Tongue (tissue), 3 donors: ENCODE measurements at places on chromosomes 3 and 15. TPM values are rescaled to one million over a fixed set of nuclear protein-coding genes. Genes with fewer than 3 reads are reported as not detected.
A peak's percentile ranks its signal among the peaks of the same experiment; 100 is the strongest.

The KBTBD12 gene
- total RNA-seq = 38.2 TPM

The CPN2 gene
- total RNA-seq = not detected

The FBLN2 gene
- total RNA-seq = 84.3 TPM

The PLXNA1 gene
- 46.9 TPM for total RNA-seq

The CISH gene
- 6.5 TPM for total RNA-seq

The SOX14 gene
- total RNA-seq = not detected

- DNase-seq = no peak
Observed at GRCh38 chr3:131898346-131898745, 136.5 kb downstream of the CPNE4 start.

DNA sequence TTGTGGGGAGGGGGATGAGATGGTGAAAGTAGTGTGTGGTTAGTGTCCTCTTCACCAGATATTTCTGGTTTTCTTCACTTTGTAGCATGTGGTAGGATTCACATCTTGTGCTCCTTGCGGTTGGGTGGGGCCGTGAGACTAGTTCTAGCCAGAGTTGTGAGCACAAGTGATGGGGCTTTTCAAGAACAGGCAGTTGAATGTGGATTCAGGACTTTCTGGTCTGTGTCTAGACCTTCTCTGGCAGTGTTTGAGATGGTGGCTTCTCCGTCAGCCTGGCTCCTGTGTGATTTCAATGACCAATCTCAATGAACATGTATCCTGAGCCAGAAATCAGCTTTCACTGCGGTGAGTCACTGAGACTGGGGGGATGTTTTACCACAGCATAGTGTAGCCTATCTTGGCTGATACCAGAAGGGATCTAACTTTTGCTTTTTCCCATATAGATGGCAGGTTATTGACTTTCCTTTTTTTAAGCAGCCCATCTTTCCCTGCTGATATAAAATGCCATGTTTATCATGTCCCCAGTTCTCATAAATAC is 82.6 kb downstream of the RPLP1 start:
- DNase-seq = no peak

The DCBLD2 gene
- 42.6 TPM for total RNA-seq

- DNase-seq = peak; percentile 88
Observed at GRCh38 chr3:179653096-179653797, 407 bp downstream of the USP13 start.

The PLA2G4D gene
- not detected for total RNA-seq

The HTR3E gene
- total RNA-seq = not detected

The PLSCR2 gene
- not detected for total RNA-seq

GRCh38 chr3:183478501-183478900 is 50.1 kb upstream of the MCF2L2 start:
- DNase-seq = no peak

DNA sequence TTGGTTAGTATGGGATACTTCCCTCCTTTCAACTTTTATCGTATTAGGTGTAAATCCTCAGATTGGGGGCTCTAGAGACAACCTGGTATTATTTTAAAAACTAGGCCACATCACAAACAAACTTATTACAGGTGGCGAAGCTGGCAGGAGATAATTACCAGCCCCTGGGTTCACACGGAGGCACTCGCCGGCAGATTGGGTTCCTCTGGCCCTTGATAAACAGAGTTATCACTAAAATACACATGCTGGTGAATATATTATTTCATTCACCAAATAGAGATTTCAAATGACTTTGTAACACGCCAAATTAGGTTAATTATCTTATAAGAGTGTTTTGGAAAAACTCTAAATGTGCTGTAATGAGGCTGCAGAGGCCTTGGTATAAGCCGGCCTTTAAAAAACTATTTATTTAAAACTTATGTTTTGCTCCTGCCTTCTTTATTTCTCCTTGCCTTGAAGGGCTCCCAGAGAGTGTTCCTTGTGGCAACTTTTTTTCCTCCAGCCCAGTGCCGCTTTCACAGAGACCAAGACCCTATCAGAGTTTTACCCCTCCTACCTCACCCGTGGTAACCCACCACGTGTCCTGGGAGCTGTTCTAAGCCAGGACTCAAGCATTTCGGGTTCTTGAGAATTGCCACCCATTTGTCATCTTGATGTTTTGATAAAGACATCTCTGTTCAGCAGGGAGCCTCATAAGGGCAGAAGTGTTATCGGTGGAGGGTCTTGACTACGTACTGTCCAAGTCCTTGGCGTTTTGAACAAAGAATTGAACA is 468.6 kb upstream of the CFAP20DC start:
- DNase-seq = no peak

DNA sequence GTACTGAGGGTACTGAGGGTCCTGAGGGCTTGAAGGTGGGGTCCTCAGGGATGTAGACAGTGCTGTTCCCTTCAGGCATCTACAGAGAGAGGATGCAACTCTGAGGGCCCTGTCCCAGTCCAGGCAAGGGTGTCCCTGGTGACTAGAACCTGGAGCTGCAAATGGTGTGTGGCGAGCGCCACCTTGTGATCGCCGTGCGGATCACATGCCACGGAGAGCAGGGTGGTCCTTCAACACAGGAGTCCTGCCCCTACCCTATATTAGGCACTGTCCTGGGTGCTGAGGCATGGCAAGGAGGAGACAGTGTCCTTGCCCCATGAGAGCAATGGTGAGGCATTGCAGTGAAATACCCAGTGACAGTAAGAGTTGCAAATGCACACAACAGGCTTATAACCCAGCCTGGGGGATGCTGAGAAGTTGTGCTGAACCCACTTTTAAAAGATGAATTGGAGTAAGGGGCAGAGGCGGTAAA is 23.6 kb downstream of the RHCG start:
- peak; percentile 40 for DNase-seq

- no peak for DNase-seq
Observed at GRCh38 chr3:141373768-141374526, 5.6 kb downstream of the ZBTB38 start.

DNA sequence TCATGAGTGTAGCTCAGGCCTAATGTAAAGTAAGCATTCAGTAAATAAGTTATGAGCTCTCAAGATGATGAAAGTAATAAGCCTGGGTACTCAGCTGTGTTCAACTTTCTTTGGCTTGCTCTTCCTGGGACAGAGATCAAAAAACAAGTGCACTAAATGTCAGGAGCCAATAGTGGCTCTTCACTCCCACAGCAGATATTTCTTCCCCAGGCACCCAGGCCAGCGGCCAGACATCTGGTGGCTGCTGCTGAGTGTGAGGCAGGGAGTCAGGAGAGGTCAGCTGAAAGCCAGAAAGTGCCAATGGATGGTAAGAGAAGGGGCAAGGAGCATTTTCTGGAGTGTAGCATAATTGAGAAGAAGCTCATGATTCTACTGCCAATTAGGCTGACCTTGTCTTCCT is 18.2 kb upstream of the ITGA11 start:
- no peak for DNase-seq

The DCLK3 gene
- total RNA-seq = 1.3 TPM

GRCh38 chr15:74815961-74816360 is 3.3 kb downstream of the LMAN1L start:
- DNase-seq = no peak

DNA sequence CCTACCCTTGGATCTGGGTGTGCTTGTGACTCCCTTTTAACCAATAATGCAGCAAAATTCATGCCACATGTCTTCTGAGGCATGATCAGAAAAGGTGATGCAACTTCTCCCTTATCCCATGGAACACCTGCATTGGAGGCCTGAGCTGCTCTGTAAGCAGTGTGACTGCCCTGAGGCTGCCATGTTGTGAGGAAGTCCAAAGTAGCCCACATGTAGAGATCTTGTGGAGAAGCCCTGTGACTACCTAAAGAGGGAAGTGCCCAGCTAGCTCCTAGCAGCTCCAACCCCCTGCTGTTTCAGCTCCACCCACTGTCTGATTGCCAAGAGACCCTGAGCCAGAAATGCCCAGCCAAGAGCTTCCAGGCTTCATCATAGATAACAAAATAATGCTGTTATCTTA is 6.4 kb upstream of the NR1D2 start:
- no peak for DNase-seq

- DNase-seq = no peak
Observed at GRCh38 chr3:66472313-66473134, 28.3 kb downstream of the LRIG1 start.

- peak; percentile 85 for DNase-seq
Observed at GRCh38 chr3:141000027-141000663, 51.0 kb upstream of the SPSB4 start.

- DNase-seq = no peak
Observed at GRCh38 chr3:57958642-57959422, 49.4 kb upstream of the FLNB start.

The LRRIQ4 gene
- not detected for total RNA-seq

DNA sequence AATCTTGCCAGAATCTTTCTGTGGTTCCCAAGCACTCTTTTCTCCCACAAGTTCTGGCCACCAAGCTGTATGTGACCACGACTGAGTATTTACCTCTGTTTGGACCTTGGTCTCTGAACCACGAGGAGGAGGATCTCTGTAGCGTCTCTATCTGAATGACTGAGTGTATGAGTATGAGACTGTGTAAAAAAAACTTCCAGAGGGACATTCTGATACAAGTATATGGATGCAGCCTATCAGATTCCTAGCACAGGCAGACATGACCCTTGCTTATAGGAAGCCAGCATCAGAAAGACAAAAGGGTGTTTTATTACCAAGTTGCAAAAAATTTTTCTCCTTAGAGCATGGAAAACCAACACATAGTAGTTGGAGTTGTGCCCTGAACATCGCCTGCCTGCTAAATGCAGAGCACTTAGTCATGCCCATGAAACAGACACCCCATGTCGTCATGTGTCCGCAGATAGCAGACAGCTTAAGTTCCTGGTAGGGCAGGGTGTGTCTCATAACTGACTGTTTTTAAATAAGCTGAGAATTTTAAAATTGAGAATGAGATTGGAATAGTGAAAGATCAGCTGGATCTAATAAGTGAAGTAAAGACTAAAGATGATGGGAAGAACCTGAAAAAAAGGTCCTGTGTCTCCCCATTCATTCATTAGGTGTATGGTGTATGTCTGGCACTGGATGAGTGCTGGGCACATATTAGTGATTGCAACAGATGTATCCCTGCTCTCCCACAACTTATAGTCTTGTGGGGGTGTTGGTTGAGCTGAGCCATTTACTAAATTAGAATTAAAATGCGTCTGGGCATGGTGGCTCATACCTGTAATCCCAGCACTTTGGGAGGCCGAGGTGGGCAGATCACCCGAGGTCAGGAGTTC is 30.9 kb downstream of the DAG1 start:
- peak; percentile 95 for DNase-seq

- DNase-seq = peak; percentile 14
Observed at GRCh38 chr3:85652360-85652759, 693.6 kb downstream of the CADM2 start.

The INSYN1 gene
- 14.8 TPM for total RNA-seq

DNA sequence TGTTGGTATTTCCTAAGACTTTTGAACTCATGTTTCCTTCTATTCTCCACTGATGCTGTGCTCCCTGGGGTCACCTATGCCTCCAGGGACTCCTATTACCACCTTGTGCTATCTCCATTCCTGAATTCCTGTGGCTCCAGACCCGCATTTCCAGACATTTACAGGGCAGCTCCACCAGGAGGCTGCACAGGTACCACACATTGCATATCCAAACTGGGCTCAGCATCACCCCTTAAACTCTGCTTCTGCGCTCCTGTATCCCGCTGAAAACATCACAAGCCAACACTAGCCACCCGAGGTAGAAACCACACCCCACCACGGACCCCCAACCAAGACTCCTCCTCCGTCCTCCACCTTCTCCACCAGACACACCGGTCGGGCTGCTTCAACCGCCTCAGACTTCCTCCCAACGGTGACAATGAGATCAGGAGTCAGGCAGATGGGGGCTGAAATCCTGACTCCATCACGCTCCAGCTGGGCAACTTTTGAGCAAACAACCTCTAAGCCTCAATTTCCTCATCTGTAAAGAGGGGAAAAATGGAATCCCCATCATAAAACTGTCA is 10.4 kb downstream of the TNK2 start:
- DNase-seq = no peak

The TERC gene
- 179 TPM for total RNA-seq

- no peak for DNase-seq
Observed at GRCh38 chr3:74343391-74343790, 271.1 kb downstream of the CNTN3 start.

GRCh38 chr3:2920103-2920502 is 190.1 kb downstream of the IL5RA start:
- no peak for DNase-seq

The POPDC2 gene
- 38.7 TPM for total RNA-seq

- no peak for DNase-seq
Observed at GRCh38 chr15:85463976-85464375, 83.6 kb downstream of the AKAP13 start.

The ARGFX gene
- total RNA-seq = not detected

The CRELD1 gene
- 33.2 TPM for total RNA-seq

- peak; percentile 35 for DNase-seq
Observed at GRCh38 chr15:88491158-88491557, 23.6 kb downstream of the MRPS11 start.

The CLDN11 gene
- 4.1 TPM for total RNA-seq

GRCh38 chr15:63276342-63277037 is 915 bp upstream of the APH1B start:
- no peak for DNase-seq

- DNase-seq = peak; percentile 69
Observed at GRCh38 chr15:67917037-67917436, 77.2 kb upstream of the RNU6-1 start.

GRCh38 chr3:186922790-186923189 is 7.5 kb upstream of the ST6GAL1 start:
- DNase-seq = no peak

- peak; percentile 16 for DNase-seq
Observed at GRCh38 chr3:160801386-160802118, 45.5 kb downstream of the PPM1L start.

GRCh38 chr3:104526901-104527401 is 839.8 kb upstream of the ALCAM start:
- no peak for DNase-seq

The NR1I2 gene
- total RNA-seq = not detected

The GNAT1 gene
- total RNA-seq = not detected
